ENCODE measurements at places on chromosomes 5 and 9.

GRCh38 chr9:20462410-20462809 lies 159.9 kb downstream of the MLLT3 start:
- no peak for DNase-seq

DNA sequence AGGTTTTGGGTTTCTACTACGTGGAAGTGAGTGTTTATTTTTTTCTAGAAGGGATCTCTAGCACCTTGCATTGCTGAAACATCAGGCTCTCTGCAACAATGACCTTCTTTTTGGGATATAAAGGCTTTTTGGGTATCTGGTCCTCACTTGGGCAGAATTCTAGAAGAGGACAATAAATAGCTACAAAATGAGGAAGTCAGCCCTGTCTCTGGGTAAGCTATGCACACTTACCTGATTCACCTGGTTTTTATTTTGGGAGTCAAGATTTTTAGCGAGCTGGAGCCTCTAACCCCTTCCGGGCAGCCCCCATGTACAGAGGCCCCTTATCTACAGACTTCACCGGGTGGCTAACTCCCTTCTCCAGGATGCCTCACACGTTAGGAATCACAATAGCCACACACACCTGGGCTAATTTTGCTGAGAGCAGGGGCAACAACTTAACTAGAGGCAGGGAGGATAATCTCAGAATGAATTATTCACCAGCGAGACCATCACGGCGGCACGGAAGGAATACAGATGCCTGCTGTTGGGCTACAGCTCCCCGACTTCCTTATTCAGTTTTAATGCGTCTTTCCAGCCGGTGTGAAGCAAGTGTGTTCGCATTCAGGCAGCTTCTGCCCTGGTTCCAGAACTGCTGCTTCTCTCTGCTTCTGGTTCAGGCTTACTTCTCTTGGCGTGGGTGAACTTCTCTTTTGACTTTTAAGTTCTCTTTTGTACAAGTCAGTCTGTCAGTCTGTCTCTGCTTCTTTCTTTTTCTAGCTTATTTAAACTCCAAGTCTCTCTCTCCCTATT lies 341.0 kb upstream of the PANK3 start:
- DNase-seq = no peak

GRCh38 chr5:58239045-58239444 lies 220.8 kb downstream of the PLK2 start:
- DNase-seq = no peak

GRCh38 chr5:143343042-143343441 lies 60.4 kb downstream of the NR3C1 start:
- DNase-seq = no peak

DNA sequence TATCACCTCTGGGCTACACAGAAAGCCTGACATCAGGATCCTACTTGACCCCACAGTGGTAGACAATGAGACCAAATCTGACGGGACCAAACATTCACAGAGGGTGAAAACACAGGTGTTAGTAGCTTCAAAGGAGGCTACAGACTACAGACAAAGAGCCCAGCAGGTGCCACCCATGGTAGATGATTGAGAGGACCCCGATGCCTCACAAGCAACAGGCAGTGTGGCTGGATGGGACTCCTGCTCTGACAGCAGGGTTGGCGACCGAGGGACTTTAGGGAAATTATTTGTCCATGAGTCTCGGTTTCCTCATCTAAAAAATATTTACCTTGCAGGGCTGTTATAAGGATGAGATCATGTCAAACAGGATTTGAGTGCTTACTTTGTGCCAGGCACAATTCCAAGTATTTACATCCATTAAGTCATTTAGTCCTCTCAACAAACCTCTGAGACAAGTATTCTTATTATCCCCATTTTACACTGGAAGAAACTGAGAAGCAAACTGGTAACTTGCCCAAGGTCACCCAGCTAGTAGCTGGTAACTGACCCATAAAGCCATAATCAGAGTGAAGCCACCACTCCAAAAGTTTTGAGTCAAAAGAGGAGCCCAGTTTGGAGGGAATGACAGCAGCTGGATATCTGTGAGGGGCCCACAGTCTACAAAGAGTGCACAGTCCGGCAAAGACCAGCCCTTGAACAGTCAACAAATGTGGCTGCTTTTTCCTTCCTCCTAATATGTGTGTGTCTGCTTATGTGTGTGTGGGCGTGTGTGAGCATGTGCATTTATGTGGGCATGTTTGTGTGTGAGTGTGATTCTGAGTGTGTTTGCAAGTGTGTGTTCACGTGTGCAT lies 502.0 kb downstream of the BNC2 start:
- DNase-seq = no peak

DNA sequence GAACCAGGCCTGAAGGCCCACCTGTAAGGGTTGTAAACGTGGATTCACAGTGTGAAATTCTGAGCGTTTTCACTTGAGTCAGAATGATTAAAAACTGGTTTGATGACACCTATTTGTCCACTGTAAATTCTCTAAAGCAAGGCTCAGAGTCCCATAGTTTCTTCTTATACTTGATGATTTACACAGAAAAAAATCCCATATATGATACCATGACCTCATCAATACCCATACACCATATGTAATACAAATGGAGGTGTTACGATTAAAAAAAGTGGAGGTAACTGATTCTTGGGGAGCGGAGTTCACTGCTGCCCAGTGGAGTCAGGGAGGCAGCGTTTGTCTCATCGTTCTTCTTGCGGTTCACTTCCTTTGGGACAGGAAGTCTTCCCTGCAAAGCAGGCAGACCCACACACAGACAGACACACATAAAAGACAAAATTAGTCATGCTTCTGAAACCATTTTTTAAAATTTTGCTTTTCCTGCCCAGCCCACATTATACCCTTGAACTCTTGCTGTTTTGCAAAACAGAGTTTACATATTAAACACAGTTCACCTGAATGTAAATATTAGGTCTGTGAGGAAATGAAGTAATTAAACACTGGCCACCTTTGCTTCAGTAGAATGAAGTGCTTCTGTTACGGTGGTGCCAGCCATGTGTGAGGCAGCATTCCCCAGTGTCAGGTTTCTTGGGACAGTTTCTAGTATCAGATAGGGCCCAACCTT lies 26.2 kb downstream of the NREP start:
- peak; percentile 23 for DNase-seq

- peak; percentile 79 for DNase-seq
These were observed 984 bp upstream of the MRPS2 start for GRCh38 chr9:135499326-135500070.

- DNase-seq = no peak
These were observed 174.0 kb downstream of the MAPKAP1 start for GRCh38 chr9:125532812-125533594.

DNA sequence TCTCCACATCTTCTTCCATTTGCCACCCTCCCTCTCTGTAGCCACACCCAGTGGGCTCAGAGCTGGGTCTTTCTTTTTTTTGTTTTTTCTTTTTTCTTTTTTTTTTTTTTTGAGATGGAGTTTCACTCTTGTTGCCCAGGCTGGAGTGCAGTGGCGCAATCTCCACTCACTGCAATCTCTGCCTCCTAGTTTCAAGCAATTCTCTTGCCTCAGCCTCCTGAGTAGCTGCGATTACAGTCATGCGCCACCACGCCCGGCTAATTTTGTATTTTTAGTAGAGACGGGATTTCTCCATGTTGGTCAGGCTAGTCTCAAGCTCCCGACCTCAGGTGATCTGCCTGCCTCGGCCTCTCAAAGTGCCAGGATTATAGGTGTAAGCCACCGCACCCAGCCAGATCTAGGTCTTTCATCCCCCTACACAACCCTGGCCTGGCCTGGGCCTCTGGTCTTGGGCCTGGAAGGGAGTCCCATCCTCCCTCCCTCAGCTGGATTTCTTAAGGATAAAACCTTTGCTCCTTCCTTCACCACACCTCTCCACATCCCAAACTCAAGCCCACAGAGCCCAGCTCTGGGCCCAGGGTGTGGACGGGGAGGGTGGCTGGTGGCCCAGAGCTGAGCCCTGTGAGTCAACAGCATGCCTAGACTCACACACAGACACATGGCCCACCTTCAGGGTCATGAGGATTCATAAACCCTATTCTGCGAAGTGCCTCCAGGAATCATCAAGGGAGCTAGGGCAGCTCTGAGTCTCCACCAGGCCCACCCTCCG lies 18.8 kb upstream of the KCNIP1 start:
- DNase-seq = no peak

DNA sequence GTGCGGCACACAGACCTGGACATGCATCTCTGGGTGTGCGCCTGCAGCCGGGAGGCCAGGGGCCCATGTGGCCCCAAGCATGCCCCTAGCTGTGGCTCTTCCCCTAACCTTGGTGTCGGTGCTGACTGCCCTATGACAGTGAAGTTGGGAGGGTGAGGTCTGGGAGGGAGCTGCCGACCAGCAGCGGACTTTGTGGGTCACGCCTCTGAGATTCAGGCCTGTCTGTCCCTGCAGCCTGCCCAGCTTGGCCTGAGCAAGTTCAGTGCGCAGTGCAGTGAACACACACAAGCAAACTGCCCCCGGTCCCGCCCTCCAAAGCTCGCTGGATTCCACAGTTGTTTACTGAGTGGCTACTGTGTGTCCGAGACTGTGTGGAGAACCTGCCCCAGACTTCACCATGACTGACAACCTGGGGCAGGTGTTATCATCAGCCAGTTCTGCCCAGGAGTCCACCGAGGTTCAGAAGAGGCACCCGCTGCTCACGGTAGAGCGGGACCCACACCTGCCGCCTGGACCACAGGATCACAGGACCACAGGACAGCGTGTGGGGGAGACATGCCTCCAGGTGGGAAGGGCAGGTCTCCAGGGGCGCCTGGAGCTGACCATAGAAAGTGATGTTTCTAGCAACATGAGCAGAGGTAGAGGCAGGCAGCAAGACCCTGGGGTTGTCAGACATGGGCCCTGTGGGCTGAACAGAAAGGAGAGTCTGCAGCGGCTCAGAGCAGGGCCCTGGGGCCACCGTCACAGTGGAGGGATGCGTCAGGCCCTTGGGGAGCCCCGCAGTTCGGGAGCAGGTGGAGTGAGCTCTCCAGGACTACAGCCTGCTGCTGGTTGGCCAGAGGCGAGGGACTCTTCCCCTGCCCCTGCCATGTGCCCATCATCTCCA lies 105.1 kb downstream of the PHF2 start:
- DNase-seq = no peak

GRCh38 chr5:162160401-162160800 lies 92.8 kb downstream of the GABRG2 start:
- DNase-seq = no peak

DNA sequence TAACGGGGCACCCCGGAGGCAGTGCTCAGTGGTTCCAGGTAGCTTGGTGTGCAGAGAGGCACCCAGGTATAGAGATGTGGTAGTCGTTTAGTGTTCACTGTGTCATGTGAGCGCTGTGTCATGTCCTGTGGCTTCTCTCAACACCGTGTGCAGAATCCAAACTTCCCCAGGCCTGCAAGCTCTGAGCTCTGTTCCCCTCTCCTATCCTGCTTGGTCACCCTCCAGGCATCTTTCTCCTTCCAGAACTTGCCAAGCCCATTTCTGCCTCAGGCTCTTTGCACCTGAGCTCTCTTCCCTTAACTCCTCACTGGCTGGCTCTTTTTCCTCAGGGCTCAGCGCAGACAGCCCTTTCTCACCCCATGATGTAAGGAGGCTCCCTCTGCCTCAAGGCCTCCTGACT lies 64.8 kb downstream of the CARTPT start:
- no peak for DNase-seq

GRCh38 chr5:170159101-170159698 lies 53.5 kb downstream of the FOXI1 start:
- no peak for DNase-seq

GRCh38 chr5:33272288-33272687 lies 168.5 kb upstream of the TARS1 start:
- DNase-seq = no peak

- DNase-seq = no peak
These were observed 19.6 kb downstream of the UGCG start for GRCh38 chr9:111916234-111916645.

GRCh38 chr5:90898326-90899013 lies 339.9 kb downstream of the ADGRV1 start:
- DNase-seq = no peak

DNA sequence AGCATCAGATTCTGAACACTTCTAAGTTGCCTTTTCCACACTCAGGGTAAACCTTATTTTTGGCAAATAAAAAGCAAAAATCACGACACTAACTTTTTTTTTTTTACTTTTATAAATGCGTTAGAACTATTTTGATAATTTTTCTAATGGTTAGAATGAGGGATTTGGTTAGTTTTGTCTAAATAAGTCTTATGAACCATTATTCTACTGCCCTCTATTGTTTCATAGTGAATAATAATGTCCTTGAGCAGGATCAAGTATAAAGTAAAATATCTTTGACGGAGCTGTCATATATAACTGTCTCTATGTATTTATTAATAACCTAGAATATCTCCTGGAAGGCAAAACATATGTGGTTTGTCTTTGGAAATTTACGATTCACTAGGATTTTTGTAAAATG lies 631.8 kb downstream of the GABRG2 start:
- no peak for DNase-seq

DNA sequence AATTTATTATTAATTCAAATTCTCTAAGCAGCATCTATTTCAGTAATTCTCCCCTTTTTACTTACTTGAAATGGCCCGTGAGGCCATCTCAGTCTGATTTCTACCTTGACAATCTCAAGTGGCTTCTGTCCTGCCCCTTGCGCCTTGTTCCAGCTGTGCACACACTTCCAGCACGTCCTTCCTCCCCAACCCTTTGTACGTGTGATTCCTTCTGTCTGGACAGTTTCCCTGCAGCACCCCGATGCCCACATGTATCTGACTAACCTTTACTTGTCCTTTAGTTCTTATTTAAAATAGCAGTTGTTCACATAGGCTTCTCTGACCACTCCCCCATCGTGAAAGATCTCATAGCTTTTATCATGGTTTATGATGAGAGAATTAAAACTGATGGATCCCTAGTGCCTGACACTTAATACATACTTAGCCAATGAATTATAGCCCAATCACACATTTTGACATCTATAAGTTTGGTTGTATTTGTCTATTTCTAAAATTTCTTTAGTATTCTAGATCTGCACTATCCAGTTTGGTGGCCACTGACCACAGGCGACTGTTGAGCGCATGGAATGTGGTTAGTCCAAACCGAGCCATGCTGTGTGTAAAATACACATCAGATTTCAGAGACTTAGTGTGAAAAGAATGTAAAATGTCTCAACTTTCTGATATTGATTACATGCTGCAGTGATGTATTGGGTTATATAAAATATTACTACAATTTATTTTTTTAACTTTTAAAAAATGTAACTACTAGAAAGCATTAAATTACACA lies 14.3 kb downstream of the ZBTB34 start:
- no peak for DNase-seq

GRCh38 chr5:143056339-143056704 lies 286.1 kb downstream of the ARHGAP26 start:
- no peak for DNase-seq

- no peak for DNase-seq
These were observed 8.6 kb downstream of the BRD3 start for GRCh38 chr9:134059188-134059641.

GRCh38 chr5:117942861-117943519 lies 1045.4 kb downstream of the DTWD2 start:
- no peak for DNase-seq

GRCh38 chr5:997711-998110 lies 10.9 kb upstream of the NKD2 start:
- no peak for DNase-seq

DNA sequence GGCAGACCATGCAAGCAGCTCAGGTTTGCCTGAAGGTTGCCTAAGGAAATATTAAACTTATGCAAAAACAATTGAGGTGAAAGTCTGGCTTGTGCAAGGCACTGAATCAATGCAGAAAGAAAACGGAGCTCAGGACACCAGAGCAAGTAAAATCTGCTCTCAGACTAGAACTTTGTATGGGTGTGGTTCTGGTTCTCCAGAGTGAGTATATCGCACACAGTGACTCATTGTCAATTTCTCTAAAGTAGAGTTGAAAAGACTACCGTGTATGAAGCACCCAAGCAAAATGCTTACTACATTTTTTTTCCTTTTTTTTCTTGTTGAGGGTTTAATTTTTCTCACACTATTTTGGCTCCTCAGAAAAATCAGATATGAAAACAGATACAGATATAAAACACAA lies 650.3 kb upstream of the CDH10 start:
- DNase-seq = no peak
